Activated CD8-positive, alpha-beta memory T cell treated with anti-CD3 and anti-CD28 coated beads for 48 hours (primary cell): ENCODE measurements at places on chromosomes 12 and 14.

GRCh38 chr12:55676707-55677106 lies 31.0 kb downstream of the ITGA7 start:
- no peak for DNase-seq

GRCh38 chr14:99972748-99973466 lies 92.3 kb upstream of the EVL start:
- DNase-seq: no peak

DNA sequence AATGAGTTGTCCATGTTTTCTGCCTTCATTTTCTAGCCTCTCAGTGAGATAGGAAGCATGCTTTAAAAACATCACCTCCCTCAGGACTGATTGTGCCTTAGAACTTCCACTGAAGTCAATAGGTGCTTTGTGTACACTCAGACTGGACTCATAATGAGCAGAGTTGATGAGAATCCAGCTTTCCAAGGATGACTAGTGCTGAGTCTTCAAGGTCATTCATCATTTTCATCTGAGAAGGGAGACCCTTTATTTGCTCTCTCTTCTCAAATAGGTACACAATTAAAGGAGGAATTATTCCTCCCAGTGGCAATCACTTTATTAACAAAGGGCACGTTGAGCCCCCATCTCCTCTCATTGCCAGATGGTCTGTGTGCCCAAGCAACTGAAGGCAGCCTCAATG lies 210.9 kb upstream of the PRKD1 start:
- no peak for DNase-seq

GRCh38 chr12:82627799-82628198 lies 58.9 kb upstream of the TMTC2 start:
- no peak for DNase-seq

GRCh38 chr14:61452452-61452851 lies 131.1 kb downstream of the PRKCH start:
- no peak for DNase-seq

DNA sequence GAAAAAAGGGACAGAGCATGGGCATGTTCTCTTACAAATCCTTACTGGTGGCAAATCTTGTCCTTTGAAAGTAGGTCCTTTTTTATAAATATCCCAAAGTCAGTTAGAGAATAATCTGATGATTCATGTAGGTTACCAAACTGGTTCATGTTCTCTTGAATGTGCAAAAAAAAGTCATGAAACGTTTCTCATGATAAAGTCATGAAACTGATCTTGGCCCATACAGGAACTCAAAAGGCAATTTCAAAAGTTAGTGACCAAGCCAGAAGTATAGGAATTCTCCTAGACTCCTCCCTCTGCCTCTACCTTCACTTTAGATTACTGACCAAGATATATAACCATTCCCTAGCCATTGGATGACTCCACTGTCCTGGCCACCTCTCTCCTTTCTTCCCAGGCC lies 27.3 kb upstream of the SPTSSA start:
- DNase-seq: no peak

DNA sequence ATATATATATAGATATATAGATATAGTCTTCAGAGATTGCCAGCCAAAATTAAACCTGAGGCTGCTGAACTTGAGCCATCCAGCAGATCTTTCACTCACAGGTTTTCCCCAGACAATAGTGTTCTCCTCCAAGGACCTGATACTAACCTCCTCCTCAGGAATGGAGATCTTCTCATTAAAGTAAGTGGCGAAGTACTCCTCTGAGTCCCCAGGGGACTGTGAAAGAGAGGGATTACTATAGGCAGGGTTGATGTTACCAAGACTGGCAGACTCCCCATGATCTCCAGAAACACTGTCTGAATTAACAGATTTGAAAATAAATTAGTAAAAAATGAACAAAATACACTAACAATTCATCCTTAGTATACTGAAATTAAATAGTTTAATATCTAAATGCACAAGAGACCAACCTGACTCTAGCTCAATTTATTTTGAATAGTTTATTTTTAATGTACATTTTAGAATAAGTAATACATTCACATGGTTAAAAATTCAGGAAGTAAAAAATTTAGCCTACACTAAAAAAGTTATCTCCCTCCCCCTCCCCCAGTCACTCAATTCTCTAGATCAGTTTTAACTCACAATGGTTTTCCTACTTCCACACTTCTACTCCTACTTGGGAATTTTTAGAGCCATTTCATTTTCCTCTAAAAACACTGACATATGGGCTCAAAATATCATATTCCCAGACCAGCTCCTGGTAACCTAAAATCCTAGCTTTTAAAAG lies 17.7 kb downstream of the SLC11A2 start:
- DNase-seq: no peak

DNA sequence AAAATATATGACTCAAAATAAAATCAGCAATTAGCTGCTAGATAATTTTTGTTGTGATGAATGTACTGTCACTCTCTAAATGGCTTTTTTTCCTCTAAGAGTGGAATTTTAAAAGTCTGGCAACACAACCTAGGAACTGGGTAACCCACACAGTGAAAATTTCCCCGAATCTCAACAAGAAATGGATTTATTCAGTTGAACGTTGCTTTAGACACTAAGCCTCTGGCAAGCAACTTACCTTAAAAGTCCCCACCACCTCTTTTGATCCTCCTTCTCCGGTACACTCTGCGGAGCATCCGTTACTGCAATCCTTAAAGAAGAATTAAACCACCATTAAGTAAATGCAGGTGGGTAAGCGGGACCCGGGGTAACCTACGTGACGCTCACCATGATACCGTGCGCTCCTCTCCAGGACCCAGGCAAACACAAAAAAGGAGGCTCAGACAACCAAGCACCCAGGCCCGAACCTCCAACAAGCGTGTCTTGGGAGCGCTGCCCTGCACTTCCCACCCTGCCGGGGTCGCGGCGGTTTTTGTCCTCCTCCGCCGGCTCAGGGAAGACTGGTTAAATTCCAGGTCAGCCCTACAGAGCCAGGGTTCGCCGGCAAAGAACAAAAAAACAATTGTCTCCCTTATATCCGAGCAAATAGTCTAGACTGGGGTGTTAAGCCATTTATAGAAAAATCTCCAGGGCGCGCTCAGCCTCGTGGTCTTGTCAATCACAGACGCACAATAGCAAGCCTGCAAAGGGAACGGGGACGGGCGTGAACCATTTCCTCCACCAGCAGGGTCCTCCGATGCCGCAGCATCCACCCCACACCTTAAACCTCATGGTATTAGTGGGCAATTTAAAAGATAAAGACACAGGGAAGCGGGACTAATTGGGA lies 47.1 kb downstream of the BCAT1 start:
- DNase-seq: no peak

- DNase-seq: no peak
Observed at GRCh38 chr12:106141452-106141851, 2.7 kb upstream of the NUAK1 start.

- no peak for DNase-seq
Observed at GRCh38 chr14:77516126-77516525, 17.5 kb upstream of the ISM2 start.

DNA sequence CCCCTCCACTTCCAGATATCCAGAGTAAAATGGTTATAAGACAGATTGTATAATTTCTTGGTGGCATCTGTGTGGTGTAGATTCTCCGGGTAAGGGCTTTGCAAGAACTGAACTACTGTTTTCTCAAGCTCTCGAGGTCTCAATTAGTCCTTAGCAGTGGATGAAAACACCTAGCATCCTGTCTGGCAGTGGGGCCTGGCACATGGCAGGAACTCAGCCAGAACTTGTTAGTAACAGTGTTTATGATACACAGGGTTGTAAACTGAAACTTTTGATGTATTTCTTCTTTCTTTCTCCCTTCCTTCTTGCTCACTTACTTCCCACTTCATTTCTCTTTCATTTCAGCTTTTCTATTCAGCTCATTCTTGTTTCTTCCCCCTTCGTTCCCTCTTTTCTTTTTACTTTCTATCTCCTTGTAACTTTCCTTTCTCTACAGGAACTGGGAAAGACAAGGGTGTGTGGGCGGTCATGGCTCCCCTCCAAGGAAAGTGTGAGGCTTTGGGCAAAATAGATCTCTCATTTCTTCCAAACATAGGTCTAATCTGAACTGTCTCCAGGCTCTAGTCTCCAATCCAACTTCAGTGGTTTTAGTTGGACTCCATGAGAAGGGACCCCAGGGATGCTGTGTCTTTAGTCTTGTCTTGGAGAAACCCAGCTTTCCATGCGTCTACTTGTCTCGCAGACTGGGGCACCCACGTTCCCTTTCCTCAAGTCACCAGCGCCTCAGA lies 159.7 kb downstream of the PAH start:
- no peak for DNase-seq

DNA sequence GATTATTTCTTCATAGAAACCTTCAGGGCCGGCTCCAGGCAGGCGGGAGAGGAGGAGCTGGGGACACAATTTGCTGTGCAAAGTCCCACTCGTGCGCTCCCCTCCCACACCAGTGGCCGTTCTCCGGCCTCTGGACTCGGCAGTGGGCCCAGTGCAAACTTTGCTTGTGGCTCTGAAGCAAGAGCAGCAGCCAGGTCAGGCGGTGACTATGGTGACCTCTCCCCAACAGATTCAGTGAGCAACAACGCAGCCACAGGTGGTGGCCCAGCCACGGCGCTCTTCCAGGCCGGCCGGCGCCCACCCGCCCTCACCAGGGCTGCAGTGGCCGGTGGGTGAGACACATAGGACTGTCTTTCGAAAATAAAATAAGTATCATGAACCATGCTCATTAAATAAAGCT lies 29.5 kb downstream of the VPS37B start:
- DNase-seq: no peak

GRCh38 chr14:104813286-104813685 lies 12.4 kb downstream of the ZBTB42 start:
- DNase-seq: no peak
